Neural progenitor cell (in vitro differentiated cells): ENCODE measurements at places on chromosomes 1 and 21.

- DNase-seq, result no peak
These were observed 1.5 kb downstream of the FPGT start for GRCh38 chr1:74199504-74199903.

DNA sequence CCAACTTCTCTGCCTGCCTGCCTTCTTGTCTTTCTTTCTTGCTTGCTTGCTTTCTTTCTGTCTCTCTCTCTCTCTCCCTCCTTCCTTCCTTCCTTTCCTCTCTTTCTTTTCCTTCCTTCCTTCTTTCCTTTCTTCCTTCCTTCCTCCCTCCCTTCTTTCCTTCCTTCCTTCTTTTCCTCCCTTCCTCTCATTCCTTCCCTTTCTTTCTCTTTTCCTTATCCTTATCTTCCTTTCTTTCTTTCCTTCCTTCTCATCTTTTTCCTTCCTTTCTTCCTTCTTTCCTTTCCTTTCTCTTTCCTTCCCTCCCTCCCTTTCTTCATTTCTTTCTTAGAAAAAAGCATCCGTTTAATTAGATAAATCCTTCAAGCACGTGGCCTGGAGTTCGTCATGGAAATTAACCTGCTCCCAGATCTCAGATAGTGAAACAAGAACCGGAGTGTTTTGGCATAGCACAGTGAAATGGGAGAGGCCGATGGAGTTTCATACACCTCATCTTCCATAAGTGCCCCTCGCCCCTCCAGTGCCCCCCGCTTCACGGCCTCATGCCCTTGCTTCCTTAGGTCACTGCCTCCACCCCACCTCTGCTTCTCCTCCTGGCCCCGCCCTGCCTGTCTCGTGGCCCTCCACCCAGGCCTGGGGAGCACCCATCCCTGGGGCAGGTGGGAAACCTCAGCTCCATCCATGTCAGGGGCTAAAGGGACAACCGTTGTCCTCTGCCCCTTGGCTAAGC is 11.3 kb downstream of the CASZ1 start:
- DNase-seq, result no peak

DNA sequence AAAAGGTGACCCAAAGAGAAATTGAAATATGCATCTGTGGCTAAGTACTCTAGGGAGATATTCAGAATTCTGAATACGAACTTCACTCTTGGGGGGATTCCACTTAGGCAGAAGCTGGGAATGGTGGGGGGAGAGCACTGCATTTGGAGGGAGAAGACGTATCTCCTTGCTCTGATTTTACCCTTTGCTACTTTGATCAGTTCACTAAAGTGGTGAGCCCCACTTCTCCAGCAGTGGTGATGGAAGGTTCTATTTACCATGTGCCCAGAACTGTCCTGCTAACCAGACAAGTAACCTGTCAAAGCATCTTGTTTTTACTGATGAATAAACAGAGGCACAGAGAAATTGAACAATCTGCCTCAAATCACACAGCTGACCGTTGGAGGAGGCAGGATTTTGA is 483.4 kb downstream of the SIPA1L2 start:
- DNase-seq, result no peak

DNA sequence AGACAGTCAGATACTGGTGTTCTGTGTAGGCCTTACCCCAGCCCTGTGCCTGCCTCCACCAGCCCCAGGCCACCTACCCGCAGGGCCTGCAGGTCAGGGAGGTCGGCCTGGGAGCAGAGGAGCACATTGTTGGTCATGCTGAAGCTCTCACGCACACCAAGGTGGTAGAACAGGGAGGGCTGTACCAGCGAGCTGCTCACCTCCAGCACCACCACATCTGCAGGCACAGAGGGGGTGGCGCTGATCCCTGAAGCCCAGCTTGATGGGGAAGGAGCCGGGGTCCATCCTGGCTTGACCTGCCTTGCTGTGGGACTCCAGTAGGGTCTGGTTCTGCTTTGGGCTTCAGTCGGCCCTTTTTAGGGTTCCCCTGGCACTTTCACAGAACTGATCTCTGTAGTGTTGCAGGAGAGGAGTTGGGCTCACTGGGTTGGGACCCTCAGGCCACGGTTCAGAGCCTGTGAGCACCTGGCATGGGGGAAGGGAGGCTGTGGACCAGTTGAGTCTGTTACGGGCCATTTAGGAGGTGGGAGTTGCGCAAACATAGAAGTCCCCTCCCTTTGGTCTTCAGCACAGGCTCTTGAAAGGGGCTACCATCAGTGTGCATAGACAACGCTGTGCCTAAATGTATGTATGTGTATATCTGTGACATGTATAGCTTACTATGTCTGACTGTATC is 1.9 kb downstream of the MAP3K6 start:
- no peak for DNase-seq

GRCh38 chr21:44596068-44596725 is 3.9 kb upstream of the KRTAP10-6 start:
- DNase-seq, result no peak
